ENCODE measurements at places on chromosomes 16 and 17.

- DNase-seq: peak; percentile 16
Observed at GRCh38 chr16:55711959-55712876, 56.4 kb downstream of the SLC6A2 start.

DNA sequence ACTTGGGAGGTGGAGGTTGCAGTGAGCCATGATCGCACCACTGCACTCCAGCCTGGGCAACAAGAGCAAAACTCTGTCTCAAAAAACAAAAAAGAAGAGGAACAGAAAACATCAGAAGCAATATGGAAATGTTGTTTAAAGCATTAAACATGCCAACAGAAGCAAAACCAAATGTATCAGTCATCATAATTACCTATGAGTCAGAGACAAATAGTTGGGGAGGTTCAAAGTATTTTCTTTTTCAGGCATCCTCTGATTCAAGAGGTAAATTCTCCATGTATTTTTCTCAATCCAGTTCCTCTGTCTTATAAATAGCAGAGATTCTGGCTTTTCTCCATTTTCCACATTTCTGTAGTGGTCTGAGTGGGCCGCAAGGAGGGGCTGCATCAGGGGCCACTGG is 2.1 kb upstream of the TM4SF5 start:
- no peak for DNase-seq

GRCh38 chr17:60559995-60560859 is 34.2 kb upstream of the APPBP2 start:
- DNase-seq: no peak

- DNase-seq: no peak
Observed at GRCh38 chr16:11835891-11836649, 15.3 kb downstream of the RSL1D1 start.

GRCh38 chr16:12067714-12068401 is 91.3 kb downstream of the SNX29 start:
- peak; percentile 36 for DNase-seq

- DNase-seq: no peak
Observed at GRCh38 chr17:28335959-28336871, 654 bp downstream of the TNFAIP1 start.

- no peak for DNase-seq
Observed at GRCh38 chr16:70712359-70712758, 26.5 kb upstream of the MTSS2 start.

DNA sequence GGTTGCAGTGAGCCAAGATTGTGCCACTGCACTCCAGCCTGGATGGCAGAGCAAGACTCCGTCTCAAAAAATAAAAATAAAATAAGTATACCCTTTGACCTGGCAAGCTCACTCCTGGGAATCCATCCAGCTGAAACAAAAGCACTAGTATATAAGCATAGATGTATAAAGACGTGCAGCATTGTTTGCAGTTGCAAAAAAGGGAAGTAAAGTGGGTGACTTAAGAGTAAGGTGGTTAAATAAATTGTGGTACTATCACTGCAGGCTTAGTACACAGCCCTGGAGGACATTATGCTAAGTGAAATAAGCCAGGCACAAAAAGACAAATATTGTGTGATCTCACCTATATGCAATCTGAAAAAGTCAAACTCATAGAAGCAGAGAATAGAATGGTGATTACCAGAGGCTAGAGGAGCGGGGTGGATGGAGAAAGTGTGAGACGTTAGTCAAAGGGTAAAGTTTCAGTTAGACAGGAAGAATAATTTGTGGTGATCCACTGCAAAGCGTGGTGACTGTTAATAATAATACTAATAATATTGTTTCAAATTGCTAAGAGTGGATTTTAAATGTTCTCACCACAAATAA is 113.0 kb downstream of the MYO1D start:
- no peak for DNase-seq

- DNase-seq: no peak
Observed at GRCh38 chr16:85221771-85222154, 109.5 kb upstream of the CIBAR2 start.

DNA sequence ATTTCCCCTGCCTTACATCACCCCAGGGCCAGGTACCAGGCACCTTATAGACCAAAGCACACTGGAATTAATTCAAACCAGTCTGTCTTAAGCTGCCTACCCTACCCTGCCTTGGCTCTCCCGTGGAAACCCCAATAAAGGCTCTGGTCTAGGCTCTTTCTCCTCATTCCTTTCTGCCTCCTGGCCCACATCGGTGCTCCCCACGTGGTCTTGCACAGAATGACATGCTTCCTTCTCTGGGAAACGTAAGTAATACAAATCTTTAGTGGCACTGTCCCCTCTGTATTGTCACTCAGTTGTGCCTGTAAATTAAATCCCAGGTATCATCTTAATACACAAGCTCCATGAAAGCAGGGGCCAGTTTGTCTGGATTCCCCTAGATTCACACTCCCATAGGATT is 16.6 kb downstream of the KRT25 start:
- DNase-seq: no peak

GRCh38 chr17:22278302-22279275 is 586.3 kb downstream of the KCNJ18 start:
- no peak for DNase-seq

DNA sequence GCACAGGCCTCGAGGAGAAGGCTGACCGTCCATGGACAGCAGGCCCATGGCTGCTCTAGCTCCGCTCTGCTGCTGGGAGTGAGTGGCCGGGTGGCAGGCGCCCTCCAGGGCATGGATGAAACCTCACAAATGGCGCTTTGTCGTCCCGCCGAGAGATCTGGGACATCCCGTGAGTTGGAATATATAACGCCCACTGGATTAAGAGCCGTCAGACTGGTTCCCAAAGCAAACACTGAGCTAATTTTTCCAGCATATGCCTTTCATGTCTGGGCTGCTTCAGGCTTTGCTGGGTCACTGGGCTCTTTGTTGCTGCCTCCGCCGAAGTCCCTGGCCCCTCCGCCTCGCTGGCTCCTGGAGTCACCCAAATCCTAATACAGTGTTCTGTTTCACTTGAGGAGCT is 266.3 kb downstream of the FOXL1 start:
- DNase-seq: no peak

DNA sequence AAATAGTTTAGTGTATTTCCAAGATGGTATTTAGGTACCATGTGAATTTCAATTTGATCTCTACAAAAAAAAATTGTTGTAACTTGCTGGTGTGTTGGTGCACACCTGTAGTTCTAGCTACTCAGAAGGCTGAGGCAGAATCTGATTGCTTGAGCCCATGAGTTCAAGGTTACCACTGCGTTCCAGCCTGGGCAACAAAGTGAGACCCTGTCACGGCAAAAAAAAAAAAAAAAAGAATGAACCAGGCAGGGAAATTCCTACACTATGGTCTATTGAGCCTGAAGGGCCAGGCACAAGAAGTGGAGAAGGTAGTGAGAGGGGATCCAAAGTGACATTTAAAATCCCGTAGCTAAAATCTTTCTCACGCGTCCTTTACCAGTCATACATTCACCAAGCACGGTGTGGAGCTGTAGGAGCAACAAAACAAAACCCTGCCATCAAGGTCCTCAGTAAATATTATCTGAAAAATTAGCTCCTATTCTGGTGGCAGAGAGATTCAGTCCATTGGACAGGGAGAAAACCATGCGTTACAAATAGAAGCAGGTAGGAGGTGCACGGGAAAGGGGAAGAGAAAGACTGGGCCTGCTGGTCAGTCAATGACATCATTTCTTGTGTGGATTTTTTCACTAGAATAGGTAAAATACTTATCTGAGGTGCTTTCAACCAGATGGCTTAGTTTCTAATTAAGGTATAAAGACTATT is 27.3 kb downstream of the TXNDC11 start:
- no peak for DNase-seq

- no peak for DNase-seq
Observed at GRCh38 chr16:924063-924462, 46.7 kb downstream of the LMF1 start.

GRCh38 chr17:80780381-80781198 is 211.1 kb upstream of the CHMP6 start:
- DNase-seq: no peak

- no peak for DNase-seq
Observed at GRCh38 chr17:27577884-27578717, 52.9 kb upstream of the LGALS9 start.

DNA sequence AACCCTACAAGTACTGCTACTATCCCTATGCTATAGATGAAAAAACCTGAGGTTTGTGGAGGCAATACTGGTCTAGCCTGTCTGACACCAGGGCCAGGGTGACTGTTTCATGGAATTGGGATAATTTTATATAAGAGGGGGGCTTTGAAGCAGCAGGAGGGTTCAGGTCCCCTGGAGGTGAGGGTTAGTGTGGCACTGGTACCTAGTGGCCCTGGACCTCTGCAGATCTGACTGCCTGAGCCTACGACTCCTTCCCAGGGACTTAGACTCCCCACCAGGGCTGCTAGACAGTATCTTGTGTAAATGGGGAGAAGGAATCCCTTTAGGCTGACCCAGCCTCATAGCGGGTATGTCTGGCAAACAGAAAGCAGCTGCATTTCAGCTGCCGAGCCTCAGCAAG is 6.8 kb downstream of the ADAP2 start:
- DNase-seq: no peak

- no peak for DNase-seq
Observed at GRCh38 chr17:7884581-7885366, 3.8 kb upstream of the CHD3 start.

DNA sequence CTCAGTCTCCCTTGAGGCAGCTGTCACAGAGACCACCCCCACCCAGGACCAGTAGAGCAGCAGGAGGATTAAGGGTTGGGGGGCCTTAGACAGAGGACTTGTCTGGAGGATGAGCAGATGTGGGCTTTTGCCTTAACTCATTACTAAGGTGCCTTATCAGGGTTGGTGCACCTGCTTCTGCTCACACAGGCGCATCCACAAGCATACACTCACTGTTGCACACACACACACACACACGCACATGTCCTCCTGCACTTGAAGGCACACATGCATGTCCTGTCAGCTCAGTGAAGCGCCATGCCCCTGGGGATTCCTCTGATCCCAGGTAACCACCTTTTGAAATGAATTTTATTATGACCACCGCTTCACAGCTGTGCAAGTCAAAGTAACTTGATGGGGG is 1.2 kb downstream of the GFAP start:
- DNase-seq: no peak

DNA sequence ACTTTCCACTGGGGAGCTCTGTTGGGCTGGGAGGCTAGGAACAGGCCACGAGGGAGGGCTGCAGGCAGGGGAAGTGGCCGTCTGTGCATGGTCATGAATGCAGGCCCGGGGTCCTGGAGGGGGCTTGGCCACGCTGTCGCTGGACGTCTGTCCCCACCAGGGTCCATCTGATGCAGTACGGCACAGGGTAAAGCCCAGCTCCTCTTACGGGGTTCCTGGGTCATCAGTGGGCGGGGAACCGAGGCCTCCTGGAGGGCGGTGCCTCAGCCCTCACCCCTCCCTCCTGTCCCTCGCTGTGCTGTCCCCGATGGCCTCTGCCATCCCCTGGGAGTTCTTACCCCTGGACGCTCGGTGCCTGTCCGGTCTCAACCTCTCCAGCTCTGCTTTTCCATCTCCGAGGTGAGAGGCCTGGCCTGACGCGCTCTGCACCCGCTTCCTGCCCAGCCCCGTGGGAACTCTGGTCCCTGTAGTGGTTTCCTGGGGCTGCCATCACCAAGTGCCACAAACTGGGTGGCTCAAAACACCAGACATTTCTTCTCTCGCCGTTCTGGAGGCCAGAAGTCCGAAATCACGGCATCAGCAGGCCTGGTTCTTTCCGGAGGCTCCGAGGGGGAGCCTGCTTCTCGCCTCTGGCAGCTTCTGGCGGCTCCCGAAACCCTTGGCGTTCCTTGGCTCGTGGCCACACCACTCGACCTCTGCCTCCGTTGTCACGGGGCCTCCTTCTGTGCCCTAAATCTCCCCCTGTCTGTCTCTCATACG is 182.8 kb downstream of the SEC14L1 start:
- DNase-seq: no peak

DNA sequence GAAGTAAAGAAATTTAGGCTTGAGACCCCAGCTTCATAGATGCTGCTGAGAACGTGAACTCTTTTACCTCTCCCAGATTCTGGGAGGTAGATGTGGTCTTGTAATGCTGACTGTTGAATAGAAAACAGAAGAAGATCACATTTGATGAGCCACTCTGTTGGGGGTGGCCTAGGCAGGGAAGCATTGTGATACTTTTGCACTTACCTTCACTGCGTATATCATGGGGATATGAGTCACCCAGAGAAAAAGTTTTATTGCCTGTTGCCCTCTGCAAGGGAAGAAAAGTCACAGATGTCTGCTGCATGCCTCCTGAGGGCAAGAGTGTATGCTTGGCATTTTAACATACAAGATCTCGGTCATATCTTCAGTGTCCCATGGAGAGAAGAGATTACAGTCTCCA is 365.4 kb downstream of the SNX29 start:
- no peak for DNase-seq

GRCh38 chr16:86581458-86581857 is 3.1 kb downstream of the FOXL1 start:
- no peak for DNase-seq

GRCh38 chr17:68288375-68288774 is 2.6 kb downstream of the SLC16A6 start:
- DNase-seq: no peak

GRCh38 chr17:51481370-51481769 is 221.0 kb downstream of the UTP18 start:
- DNase-seq: no peak

DNA sequence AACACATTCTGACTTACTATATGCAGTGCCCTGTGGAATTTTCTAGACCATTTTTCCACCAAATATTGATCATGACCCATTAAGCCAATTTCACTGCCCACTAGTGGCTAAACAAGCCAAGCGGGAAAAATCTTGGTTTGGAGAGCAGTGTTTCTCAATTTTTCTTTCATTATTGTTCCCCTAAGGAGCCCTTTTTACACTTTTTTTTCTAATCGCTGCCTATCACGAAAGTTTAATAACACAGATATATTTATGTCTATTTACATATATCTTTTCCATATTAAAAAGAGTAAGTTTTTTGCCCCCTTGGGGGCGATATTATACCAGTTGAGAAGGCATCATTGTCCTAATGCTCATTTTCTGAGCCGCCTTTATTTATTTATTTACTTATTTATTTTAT is 10.8 kb upstream of the TLCD3B start:
- no peak for DNase-seq

- no peak for DNase-seq
Observed at GRCh38 chr16:71930013-71930563, 34.8 kb downstream of the IST1 start.

DNA sequence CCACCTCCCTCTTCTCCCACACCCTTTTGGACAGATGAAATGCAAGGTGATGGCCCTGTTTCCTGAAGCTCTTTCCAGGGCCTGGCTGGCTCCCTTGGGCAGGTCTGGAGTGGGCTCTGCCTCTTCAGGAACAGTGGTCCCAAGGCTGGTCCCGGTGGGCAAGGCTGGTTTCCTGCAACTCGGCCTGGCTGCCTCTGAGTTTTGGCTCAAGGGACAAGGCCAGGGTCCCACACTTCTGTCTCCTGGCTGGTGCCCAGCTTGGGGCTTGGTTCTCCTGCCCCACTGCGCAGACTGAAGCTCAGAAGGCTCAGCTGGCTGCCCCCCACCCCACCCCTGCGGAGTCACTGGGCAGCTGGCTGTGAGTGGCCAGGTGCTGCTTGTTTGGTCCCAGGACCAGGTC is 3.8 kb upstream of the ACTG1 start:
- DNase-seq: no peak

- DNase-seq: no peak
Observed at GRCh38 chr17:21275047-21275578, 9.4 kb upstream of the MAP2K3 start.

GRCh38 chr17:17710355-17710727 is 29.1 kb downstream of the RAI1 start:
- no peak for DNase-seq

GRCh38 chr16:85733155-85733838 is 17.6 kb downstream of the C16orf74 start:
- no peak for DNase-seq

GRCh38 chr17:539766-540165 is 174.9 kb downstream of the VPS53 start:
- no peak for DNase-seq

GRCh38 chr17:16443511-16444257 is 28.3 kb downstream of the TRPV2 start:
- no peak for DNase-seq

Data from stimulated activated CD8-positive, alpha-beta memory T cell treated with anti-CD3 and anti-CD28 coated beads, Interleukin-7, amount 100 ng/mL, for 1 hour (primary cell).